ENCODE measurements at places on chromosomes 2 and 18. TPM values are rescaled to one million over a fixed set of nuclear protein-coding genes. Genes with fewer than 3 reads are reported as not detected.

Gene CPLX4
- not detected for polyA plus RNA-seq

- no peaks in the 10 kb centered on the region for H3K27me3 ChIP-seq
- H3K27ac ChIP-seq: no peak overlapping the region
- peaks cover 79% of the 10 kb centered on the region for H3K36me3 ChIP-seq
- H3K4me1 ChIP-seq: no peaks in the 10 kb centered on the region
- DNase-seq: no peak
Measured at GRCh38 chr2:178536037-178536436, 55.8 kb downstream of the PLEKHA3 start.

- no peak overlapping the region for H3K4me3 ChIP-seq
- no peak for DNase-seq
- H3K27ac ChIP-seq: no peak overlapping the region
- H3K27me3 ChIP-seq: no peaks in the 10 kb centered on the region
- H3K4me1 ChIP-seq: no peaks in the 10 kb centered on the region
- no peaks in the 10 kb centered on the region for H3K36me3 ChIP-seq
Measured at GRCh38 chr2:15867194-15868171, 72.9 kb upstream of the MYCN start.

Gene FSHR
- not detected for polyA plus RNA-seq

GRCh38 chr2:80469428-80469827 is 164.9 kb upstream of the LRRTM1 start:
- no peaks in the 10 kb centered on the region for H3K27me3 ChIP-seq
- H3K4me3 ChIP-seq: no peak overlapping the region
- DNase-seq: no peak
- H3K36me3 ChIP-seq: no peaks in the 10 kb centered on the region
- no peaks in the 10 kb centered on the region for H3K4me1 ChIP-seq

Gene VWC2L
- polyA plus RNA-seq: not detected

Gene EMX1
- 0.07 TPM for polyA plus RNA-seq

GRCh38 chr2:110101280-110101844 is 14.3 kb downstream of the MALL start:
- H3K27ac ChIP-seq: peak overlapping the region; percentile 91
- H3K27me3 ChIP-seq: no peaks in the 10 kb centered on the region
- H3K4me1 ChIP-seq: peaks cover 57% of the 10 kb centered on the region
- H3K4me3 ChIP-seq: peak overlapping the region; percentile 11
- peaks cover 5% of the 10 kb centered on the region for H3K36me3 ChIP-seq
